Germinal center (tissue), 1 donor: ENCODE measurements at places on chromosomes 12 and 14.

DNA sequence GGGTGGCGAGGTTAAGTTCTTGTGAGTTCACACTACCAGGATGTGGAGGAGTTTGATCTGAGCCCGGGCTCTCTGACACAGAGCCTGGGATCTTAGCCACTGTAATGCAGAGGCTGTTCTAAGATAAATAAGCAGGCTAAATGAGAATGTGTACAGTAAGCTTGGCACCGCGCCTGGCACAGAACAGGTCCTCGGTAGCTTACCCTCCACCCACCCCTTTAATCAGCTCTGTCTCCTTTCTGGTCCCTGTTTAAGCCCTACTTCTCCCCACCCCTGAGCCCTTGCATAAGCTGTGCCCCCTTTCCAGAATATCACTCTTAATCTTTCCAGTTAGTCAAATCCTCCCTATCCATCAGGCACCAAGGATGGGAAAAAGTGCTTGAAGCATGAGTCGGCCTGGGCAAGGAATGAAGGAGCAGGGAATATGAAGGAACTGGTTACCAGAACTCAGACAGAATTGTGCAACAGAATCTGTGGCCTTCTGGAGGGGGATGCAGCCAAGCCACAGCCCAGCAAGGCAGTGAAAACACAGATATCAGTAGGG lies 32.8 kb upstream of the CMKLR1 start:
- no peak for DNase-seq

DNA sequence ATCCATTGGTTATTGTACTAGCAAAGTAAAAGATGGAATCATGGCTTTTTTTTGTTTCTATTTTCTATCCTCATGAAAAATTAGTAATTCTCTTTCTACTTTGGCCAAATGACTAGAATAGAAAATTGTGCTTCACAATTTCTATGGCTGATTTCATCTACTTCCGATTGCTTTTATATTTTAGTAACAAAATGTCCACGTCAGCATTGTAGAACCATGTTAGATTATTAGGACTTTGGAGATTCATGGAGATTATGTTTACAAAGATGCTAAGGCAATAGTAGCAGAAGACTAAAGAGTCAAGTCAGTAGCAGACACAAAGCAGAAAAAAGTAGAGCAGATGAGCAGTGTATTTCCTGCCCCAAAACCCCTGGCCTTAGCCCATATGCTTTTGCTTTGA lies 113.6 kb downstream of the C12orf42 start:
- DNase-seq = no peak

GRCh38 chr12:2640709-2641108 lies 154.1 kb upstream of the FKBP4 start:
- no peak for DNase-seq

- no peak for DNase-seq
Measured at GRCh38 chr14:103619057-103619456, 10.0 kb upstream of the KLC1 start.

DNA sequence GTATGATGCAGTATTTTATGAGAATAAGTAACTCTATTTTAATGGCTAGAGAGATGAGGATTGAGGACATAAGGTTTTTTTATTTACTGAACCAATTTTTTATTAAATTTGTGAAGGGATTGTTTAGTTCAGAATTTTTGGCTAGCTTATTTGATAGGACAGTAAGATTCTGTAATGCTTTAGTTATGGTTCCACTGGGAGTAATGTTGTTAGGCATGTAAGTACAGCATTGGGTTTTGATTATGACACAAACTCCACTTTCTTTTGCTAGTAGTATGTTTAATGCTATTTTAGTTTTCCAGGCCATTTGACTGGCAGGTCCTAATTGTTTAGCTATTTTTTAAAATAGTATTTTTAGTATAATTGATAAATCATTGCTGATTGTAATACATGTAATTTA lies 33.8 kb upstream of the LRRC10 start:
- no peak for DNase-seq

DNA sequence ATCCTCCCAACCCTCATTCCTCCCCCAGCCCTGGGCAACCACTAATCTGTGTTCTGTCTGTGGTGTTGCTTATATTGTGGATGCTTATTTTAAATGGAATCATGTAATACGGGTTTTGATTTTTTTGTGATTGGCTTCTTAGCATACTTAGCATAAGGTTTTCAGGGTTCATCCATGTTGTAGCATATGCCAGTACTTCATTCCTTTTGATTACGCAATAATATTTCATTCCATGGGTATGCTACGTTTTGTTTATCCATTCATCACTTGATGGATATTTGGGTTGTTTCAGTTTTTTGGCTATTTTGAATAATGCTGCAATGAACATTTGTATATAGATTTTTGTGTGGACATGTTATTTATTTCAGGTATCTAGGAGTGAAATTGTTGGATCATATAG lies 82.9 kb downstream of the TSPAN9 start:
- DNase-seq = no peak

DNA sequence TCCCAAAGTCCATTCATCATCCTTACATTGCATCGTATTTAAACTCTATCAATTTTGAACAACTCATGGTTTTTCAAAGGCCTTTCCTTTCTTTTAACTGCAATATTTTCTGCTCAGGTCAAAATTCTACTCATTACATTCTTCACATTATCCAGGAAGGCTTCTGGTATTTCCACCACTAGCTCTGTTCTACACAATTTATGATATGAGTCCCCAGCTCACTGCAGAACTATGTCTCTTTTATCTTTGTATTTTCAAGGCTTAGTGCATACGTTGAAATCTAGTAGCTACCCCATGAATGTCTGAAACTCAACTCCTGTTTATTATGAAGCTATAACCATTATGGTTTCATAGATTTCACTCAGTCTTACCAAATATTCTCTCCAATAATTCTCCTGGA lies 282.9 kb downstream of the DUSP6 start:
- no peak for DNase-seq

DNA sequence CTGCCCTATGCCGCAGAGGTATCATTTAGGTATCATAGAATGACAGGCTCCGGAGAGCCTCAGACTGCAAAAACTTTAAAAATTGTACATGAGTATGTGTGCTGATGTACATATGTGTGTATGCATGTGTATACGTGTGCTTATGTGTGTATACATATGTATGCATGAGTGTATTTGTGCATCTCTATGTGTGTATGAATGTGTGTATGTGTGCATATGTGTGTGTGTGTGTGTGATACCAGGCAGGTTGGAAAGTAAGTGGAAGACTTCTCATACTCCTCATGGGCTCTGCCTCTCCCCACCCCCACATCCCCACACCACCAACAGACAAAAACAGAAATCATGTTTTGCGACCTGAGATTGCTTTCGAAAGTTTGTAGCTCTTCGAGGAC lies 621 bp upstream of the TMEM117 start:
- no peak for DNase-seq

DNA sequence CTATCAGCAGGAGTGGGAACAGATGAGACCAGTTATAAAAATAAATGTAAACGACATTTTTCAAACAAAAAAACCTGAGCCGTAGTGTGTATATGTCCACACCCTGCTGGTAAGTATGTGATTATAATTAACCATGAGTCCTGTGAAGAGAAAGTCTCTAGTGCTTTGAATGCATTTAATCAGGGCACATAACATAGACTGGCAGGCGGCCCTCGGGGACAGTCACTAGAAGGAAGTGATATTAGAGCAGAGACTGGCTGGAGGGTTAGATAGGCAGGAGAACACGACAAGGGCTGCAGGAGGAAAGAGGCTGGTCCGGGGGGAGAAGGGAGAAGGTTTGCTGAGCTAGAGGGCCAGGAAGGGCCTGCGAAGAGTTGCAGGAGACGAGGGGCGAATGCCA lies 23.8 kb upstream of the ELK3 start:
- peak; percentile 60 for DNase-seq

DNA sequence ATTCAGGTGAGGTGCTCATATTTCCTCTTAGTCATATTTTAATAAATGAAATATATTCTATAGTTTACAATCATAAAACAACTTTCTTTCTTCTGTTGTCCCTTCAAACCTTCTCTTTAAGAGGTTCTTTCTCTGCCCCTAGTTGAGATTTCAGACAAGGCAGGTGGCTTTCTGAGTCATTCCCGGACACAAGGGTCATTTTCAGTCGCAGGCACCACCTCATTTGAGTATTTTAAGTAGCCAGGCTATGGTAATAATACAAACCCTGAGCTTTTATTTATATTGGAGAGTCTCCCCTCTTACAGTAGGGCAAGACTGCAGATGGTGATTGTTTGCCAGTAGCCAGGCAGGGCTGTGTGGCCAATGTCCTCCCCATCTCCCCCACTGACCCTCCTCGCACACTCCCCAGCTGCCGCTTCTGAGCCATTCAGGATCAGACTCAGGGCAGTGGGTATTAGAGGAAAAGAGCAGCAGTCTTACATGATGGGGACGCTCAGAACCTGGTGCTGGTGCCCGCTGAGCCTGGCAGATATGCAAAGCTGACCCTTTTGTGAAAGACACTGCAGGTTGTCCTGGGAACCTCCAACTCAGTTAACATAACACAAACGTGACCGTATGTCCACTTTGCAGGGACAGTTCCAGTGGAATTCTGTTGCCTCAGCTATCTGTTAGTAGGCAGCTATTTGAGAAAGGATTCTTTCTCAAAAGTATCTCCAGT lies 101.1 kb upstream of the BCL2L14 start:
- DNase-seq = no peak

DNA sequence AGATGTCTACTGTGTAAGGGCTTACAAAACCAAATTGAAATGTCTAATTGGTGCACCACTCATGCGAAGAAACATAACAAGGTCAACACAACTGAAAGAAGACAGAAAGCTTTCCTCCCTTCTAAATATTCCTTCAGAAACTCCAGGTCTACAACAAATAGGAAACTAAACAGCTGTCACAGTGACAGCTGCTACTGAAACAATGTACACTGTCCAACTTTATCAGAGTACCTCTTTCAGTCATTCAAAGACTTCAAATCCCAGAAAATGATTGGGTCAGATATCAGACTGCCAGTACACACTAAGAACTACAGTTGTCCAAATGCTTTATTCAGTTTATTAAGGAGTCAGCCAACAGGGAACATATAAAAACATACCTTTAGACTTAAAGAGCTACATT lies 35.2 kb downstream of the CEP128 start:
- DNase-seq = no peak

DNA sequence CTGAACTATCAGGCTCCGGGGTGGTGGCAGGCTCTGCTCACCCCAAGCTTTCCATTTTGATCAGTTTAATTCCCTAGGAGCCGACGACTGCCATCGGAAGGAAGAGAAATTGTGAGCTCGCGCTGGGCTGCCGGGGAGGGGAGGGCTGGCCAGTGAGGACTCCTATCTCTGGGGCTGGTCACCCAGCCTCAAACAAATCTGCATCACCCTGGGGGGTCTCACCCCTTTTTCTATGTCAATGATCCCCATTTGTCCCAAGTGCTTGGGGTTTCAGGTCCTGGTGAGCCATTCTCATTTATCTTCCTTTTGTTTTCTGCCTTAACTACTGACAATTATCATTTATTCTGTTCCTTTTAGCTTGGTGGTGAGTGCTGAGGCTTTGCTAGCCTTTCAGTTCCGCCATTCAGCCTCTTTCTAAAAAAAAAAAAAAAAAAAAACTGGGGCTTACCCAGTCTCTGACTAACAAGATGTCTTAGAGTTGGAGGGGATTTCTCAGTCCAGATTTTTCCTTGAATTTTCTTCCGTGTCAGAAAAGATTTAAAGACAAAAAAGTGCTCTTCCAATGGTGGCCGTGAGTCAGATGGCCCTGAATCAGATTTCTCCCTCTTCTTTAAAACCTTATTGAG lies 22.8 kb upstream of the USP44 start:
- peak; percentile 13 for DNase-seq

GRCh38 chr12:32920506-32921085 lies 24.0 kb upstream of the PKP2 start:
- DNase-seq = no peak

- DNase-seq = no peak
Measured at GRCh38 chr14:89428546-89429198, 11.6 kb upstream of the FOXN3 start.

DNA sequence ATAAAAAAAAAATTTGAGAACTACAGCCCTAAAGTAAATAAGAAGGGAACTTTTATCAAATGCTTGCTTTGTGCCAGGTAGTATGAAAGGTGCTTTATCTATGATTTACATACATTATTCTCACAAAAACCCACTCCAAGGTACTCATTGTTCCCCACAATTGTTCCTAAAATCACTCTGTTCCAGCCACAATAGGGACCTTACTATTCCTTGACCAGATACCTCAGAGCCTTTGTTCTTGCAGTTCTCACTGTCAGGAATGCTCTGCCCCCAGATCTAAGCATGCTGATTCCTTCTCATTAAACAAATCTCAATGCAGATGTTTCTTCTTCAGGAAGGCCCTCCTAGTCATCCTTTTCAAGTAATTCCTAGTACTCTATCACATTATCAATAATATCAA lies 60.2 kb downstream of the PPP1R12A start:
- DNase-seq = no peak
